ENCODE measurements at places on chromosomes 6 and 20.
A peak's percentile ranks its signal among the peaks of the same experiment; 100 is the strongest.

- no peak for DNase-seq
Observed at GRCh38 chr6:79111549-79111948, 33.5 kb upstream of the PHIP start.

- DNase-seq = no peak
Observed at GRCh38 chr6:21634582-21634981, 41.0 kb downstream of the SOX4 start.

GRCh38 chr6:85468326-85468725, 18.4 kb downstream of the NT5E start:
- no peak for DNase-seq

GRCh38 chr6:44564906-44565524, 177.5 kb downstream of the CDC5L start:
- no peak for DNase-seq

DNA sequence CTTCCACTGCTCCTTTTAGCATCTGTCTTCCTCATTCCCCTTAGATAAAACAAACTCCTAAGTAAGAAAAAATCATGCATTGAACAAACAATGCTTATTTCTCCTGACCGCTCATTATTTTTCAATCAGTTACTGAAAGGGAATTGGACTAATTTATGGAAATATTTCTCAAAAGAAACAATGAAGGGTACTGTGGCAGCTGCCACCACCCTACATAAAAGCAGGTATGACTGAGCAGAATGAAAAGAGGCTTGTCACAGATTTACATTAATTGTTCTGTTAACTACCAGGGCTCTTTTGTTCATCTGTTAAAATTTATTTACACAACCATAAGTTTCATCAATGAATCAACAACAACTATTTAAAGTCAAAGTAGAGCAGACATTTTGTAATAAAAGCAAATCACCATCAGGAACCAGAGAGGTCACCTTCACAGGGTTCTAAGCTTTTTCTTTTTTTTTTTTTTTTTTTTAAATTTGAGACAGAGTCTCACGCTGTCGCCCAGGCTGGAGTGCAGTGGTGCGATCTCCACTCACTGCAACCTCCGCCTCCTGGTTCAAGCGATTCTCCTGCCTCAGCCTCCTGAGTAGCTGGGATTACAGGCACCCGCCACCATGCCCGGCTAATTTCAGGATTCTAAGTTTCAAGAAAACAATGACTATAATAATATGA, 204.0 kb downstream of the PTPRK start:
- DNase-seq = no peak

DNA sequence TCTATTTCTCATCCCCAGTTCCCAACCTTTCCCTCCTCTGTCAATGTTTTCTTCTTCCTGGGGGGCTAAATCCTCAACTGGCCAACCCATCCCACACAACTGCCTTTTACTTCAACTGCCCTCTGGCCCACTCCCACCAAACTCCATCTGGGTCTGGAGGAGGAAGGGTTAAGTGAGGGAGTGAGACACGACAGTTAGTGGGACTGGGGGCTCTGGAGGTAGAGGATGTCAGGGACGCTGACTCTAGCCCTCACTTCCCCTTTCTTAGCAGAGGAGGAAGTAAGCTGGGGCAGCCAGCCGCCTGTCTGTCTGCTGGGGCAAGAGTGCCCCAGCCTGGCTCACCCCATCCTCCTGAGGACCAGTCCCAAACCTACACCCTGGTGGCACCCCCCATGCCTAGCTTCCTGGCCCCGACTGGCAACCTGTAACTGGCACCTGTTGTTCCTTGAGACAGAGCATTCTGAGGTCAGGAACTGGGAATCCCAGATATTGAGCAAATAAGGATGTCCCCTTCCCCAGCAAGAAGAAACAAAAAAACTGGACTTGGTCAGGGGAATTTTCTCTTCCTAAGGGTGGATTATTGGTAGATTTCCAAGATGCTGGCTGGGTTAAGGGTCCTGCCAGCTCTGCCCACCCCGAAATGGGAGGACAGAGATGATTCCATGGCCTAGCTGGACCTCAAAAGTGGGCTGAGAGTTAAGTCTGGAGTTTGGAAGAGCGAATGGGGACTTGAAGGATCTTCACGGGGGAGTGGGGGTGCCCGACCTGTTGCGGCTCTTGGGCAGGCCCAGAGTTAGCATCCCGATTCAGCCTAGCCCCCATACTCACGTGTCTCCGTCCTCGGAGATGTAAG, 971 bp downstream of the NFKBIE start:
- no peak for DNase-seq

DNA sequence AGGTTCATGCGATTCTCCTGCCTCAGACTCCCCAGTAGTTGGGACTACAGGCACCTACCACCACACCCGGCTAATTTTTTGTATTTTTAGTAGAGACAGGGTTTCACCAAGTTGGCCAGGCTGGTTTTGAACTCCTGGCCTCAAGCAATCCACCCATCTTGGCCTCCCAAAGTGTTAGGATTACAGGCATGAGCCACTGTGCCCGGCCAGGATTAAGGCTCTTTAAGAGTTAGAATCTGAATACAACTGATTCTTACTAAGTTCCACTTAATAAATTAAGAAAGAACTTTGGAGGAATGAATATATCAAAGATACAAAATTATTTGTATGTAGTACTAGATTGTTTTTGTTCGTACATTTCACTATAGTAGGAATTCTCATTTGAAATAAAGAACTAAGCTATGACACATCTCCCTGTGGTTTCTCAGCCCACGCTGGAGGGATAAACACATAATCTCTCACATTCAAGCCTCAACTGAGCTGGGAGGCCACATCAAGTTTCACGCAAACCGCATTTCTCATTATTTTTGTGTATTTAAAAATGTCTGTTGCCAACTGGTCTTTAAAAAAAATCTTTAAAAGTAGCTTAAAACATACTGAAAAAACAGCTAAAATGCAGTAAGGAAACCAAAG, 34.2 kb downstream of the DTNBP1 start:
- DNase-seq = no peak

DNA sequence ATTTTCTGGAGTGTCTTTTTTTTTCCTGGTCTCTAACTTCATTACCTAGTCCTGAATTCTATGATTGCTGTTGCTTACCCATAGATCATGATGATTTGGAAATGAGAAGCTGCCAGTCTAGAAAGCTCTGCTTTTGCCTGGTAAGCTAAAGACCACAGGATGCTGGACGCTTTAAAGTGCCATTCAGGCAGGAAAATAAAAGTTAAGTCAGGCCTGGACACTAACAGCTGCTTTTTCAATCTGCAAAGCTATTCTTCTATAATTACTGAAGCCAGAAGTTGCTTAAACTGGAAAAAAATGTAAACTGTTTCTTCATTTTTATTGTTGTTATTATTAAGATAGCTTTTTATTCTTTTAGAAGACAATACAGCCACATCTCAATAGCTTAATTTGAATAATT, 129.8 kb upstream of the SPACA1 start:
- no peak for DNase-seq

GRCh38 chr6:45566882-45567281, 189.1 kb upstream of the SUPT3H start:
- peak; percentile 42 for DNase-seq

DNA sequence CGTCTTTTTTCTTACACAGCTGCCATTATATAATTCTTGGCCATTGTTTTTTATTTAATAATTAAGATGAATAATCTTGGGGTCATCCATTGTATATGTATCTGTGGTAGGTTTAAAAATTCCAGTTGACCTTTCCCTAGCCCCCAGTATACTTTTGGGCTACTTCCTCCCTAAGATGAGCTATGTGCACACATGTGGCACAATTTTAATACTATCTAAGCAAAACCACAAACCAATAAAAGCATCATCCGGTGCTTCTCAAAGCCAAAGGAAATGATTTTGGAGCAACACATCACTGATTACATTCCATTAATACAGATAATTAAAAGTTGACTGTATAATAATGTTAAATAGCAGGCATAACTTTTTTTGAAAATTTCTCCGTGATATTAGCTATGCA, 161.2 kb downstream of the ATXN1 start:
- no peak for DNase-seq

DNA sequence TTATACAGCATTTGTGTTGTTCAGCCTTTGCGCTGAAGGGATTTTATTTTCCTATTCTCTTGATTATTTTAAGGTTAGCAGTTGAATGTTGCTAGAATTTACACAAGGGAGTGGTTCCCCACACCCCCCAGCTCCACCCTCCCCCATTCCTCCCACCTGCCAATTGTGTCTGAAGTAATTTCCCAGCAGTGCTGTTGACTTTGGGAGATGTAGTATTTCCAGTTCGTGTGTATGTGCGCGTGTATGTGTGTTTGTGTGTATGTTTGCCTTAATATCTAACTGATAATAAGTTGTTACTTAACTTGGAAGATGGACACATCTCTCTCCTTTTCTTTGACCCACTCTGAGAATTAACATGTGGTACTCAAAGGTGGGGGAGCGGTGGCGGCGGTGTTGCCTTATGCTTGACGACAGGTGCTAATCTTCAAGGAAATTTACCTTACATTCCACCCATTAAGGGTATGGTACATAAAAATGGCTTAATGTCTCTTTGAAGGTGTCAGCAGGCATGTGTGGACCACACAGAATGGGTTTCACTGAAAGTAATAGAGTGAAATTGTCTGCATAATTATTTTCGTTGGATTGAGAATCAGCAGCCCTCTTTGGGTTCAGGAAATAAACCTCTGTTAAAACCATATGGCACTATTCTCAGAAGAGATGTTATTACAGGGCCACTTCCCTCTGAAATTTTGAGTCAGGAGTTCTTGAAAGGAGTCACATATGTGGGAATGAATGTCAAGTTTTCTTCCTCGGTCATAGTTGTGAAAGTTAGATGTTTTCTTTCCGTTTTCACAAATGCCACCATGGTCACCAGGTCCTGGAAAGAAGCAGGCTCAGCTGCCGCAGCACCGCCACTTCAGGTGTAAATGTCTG, 95.6 kb upstream of the SUPT3H start:
- no peak for DNase-seq

DNA sequence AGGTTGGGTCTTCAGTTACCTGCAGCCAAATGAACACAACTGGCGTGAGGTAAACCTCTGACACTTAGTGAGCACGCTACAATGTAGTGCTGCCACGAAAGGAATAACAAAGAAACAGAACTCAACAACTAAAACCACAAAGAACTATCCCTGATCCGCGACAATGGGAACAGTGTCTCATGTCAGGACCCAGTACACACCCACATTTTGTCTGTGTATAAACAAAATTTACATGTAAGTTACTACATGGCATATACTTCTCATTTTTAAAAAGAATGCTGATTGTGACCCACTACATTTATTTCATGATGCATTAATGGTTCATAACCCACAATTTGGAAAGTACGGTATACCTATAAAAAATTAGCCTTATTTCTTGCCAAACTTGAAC, 14.1 kb downstream of the FKBP1A start:
- DNase-seq = peak; percentile 19

- no peak for DNase-seq
Observed at GRCh38 chr6:154487367-154488247, 22.9 kb downstream of the CNKSR3 start.

DNA sequence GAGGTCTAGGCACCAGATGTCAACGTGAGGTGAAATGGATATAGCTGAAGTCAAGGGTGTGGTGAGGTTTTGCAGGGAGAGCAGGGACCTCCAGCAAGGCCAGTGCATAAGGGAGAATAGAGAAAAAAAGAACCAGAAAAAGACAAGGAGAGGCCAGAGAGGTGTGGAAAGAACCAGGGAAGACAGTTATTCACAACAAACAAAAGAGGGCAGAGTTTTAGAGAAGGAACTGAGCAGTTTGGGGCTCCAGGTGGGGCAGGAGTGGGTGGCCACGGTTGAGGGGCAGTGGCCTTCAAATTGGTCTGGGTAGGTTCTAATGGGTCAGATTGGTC, 11.6 kb upstream of the NQO2 start:
- no peak for DNase-seq

- DNase-seq = no peak
Observed at GRCh38 chr6:44304282-44305199, 8.6 kb downstream of the AARS2 start.

DNA sequence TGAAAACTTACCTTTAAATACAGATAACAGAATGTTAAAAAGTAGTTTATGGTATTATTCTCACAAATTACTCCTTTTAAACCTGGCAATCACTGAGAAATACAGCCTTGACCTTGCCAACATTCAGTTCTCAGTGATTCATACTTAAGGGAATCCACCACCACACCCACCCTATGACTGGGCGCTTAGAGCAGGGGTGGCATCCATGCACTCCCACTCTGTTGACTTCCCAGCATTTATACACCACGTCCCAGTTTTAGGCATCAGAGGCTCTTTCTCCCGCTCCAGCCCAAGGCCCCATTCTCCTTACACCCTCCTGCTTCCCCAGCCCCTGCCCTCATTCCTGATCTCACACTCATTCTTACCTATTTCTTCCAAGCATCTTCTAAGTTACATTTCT, 16.3 kb downstream of the TRAF3IP2 start:
- DNase-seq = no peak

GRCh38 chr6:155778336-155778735, 322.7 kb upstream of the NOX3 start:
- DNase-seq = no peak

- no peak for DNase-seq
Observed at GRCh38 chr20:39453890-39454289, 491.7 kb downstream of the DHX35 start.

DNA sequence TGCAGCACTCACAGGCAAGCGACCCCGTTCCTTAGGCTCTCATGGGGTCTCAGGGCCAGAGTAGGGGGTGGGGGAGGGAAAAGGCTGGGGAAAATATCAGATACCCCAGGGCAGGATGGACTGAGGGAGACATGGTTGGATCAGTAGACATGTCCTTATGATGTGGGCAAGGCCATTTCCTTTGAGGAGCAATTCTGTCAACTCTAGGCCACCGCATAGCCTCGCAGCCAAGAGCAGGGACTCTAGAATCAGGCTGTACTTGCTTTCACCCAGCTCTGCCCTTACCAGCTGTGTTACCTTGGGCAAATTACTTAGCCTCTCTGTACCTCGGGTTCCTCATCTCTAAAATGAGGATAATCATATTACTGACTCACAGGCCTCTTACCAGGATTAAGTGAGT, 2.2 kb upstream of the MAPK13 start:
- DNase-seq = no peak

GRCh38 chr20:16488086-16488485, 85.2 kb downstream of the KIF16B start:
- DNase-seq = no peak

DNA sequence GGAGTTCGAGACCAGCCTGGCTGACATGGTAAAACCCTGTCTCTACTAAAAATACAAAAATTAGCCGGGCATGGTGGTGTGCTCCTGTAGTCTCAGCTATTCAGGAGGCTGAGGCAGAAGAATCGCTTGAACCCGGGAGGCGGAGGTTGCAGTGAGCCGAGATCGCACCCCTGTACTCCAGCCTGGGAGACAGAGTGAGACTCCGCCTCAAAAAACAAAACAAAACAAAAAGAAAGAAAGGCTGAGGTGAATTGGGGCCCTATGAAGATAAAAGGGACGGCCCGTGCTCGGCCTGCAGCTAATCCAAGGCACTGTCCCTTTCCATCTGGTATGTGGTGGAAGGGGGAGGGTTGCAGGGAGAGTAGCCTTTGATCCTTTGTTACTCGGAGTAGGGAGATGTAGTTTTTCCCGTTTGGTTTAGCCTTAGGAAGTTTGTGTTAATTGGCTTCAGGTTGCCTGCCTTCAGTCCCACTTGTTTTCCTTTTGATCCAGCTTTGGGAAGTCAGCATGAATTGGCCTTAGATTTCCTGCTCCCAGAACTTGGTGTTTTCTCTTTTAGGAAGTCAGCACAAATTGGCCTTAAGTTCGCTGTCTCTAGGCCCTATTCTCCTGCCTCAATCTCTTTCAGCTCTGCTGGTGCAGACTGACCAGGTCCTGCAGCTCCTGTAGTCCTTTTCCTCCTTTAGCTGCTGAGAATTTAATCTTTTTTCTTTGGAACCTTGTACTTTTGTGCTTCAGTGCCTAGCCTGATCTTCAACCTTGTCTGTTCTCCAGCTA, 36.1 kb upstream of the PAQR8 start:
- no peak for DNase-seq

- no peak for DNase-seq
Observed at GRCh38 chr20:53826597-53827291, 233.1 kb upstream of the ZNF217 start.

Data from vagina (tissue), 2 donors.